CD4-positive, alpha-beta T cell treated with Interleukin-15 for 1 hour (primary cell): ENCODE measurements at places on chromosomes 5 and 9.

GRCh38 chr5:83937837-83938236 lies 217.2 kb upstream of the HAPLN1 start:
- no peak for DNase-seq

DNA sequence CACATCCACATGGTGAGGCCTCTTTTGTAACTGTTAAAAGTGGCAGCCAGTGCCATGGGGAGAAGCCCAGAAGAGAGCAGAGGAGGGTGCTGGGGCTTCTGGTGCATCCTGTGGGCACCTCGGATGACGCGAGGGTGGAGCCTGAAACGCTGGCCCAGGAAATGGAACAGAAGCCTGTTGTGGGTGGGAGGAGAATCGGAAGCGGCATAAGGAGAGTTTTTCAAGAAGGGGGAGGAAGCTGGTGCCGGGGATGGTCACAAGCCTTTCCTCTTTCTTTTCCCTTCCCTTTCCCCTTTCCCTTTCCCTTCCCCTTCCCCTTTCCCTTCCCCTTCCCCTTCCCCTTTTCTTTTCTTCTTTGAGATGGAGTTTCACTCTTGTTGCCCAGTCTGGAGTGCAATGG lies 12.9 kb downstream of the ANKRD33B start:
- no peak for DNase-seq

DNA sequence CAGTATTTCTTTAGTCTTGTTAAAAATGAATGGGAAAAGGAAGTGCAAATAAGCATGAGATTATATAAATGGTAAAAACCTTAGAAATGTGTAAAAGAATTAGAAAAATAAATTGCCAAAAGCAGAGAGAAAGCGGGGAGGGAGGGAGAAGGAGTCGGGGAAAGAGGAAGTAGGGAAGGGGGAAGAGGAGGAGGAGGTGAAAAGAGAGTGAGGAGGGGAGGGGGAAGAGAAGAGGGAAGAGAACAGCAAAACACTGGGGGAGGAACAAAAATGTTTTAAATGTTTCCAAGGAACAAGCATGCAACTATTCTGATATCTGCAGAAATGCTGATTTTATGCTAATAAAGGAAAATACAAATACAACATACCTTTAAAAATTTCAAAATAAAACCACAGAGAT lies 317.5 kb downstream of the PIK3R1 start:
- DNase-seq: no peak

GRCh38 chr9:82129708-82130107 lies 141.1 kb downstream of the SPATA31D1 start:
- no peak for DNase-seq

DNA sequence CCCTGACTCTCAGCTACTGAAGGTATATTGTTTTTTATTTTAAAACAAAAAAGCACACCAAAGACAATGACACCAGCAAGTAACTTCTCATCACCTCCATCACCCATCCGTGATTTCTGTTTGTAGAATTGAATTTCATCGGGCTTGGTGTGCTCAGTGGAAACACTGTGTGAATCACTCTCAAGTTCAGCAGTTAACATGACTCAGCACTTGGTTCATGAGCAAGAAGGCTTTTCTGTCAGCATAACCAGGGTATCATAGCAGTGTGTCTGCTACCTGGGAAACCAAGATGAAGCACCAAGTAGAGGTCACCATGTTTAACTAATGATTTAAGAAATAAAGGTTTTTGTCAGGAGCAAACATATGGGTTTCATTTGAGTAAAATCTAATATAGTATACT lies 123.7 kb downstream of the INSYN2B start:
- DNase-seq: no peak

DNA sequence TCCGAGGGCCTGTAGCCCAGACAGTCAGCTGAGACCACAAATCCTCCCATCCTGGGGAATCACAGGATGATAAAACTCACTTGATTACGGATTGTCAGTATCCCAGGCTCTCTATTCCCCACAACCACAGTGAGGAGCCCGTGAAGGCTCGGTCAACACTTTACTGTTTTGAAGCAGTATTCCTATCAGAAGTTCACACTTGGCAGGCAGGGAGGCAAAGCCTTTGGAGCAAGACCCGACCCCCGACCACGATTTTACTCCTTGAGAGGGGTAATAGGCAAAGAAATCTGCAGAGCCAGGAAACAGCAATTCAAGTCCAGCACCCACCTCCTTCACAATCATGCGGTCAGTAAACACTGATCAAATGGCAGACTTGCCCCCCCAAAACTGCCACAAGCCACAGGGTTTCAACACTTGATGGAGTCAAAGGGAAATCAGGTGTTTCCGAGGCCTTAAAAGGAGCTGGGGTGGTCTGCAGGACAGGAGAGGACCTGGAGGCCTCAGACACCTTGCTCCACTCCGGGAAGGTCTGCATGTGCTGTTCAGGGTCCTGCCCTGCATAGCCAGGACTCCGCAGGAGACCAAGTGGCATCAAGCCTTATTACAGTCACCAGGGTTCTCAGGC lies 25.2 kb downstream of the BICD2 start:
- DNase-seq: peak; percentile 16

DNA sequence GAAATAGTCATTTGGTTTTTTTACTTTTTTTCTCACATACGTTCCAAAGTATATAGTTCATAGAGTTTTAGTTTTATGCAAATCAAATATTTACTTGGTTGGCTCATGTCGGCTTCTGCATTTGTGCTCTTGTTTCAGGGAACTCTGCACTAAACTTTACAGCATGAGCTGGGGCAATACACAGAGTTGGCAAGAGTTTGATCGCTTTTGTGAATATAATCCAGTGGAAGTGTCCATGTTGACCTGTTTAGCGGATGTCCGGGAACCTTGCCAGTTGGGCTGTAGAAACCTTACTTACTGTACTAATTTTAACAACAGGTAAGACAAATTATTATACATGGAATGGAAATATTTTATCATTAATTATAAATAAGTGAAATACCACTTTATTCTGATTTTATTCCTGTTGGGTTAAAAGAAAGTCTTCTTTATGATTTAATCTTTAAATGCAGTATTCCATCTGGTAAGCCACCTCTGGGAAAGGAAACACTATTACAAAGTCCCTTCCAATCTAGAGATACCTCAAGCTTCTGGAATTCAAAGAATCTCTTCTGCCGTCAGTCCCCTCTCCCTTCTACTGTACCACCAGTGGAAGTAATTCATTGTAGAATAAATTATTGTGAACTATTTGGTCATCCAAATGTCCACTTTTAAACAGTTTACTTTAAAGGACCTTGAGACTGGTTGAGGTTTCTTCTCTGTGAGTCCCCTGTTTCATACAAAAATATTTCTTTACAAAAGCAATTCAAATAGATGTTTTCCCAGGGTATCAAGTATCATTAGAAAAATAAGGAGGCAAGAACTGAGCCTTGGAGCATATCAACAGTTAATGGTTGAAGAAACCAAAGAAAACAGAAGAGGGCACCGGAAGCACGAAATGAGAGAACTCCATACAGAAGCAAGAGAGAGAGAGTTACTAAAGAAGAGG lies 45.2 kb upstream of the GLIPR2 start:
- DNase-seq: no peak

- DNase-seq: no peak
These were observed 207.9 kb upstream of the CD180 start for GRCh38 chr5:67404256-67405100.

GRCh38 chr5:11048760-11049159 lies 287.7 kb upstream of the DAP start:
- DNase-seq: no peak

GRCh38 chr9:2157277-2158110 lies 142.3 kb downstream of the SMARCA2 start:
- DNase-seq: no peak

- no peak for DNase-seq
These were observed 23.9 kb downstream of the RNF130 start for GRCh38 chr5:180047667-180048066.

DNA sequence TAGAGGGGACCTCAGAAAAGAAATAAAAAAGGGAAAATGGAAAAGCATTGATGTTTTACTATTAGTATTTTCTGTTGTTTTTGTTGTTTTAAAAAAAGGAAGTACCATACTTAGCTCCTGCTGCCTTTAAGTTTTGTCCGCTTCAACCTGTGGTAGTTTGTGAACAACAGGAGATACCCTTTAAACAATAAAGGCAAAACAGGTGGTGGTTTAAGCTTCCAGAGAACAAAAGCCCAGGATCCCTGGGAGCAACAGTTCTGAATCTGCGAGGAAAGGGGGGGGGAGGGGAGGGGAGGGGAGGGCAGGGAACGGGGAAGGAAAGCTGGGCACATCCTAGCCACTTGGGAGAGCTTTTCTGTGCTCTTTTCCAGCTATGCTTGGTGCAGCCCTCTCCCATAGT lies 2.1 kb upstream of the PSIP1 start:
- no peak for DNase-seq

GRCh38 chr9:81619353-81620001 lies 69.9 kb downstream of the TLE1 start:
- no peak for DNase-seq
